ENCODE measurements at places on chromosomes 2 and 18.

DNA sequence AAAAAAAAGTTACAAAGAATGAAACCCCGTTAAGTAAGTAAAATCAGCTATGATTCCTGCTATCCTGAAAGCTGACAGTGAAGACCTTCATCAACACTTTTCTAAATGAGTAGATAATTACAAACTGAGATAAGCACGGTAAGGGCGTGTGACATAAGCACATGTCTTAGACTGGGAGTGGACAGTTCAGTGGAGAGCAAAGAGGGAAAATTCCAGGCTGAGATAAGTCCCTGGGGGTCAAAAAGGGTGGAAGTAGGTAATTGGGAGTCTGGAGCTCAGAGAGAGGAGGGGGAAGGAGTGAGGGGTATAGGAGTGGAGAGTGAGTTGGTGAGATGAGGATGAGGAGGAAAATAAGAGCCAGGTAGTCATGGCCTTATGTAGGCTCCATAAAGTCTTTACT, 4.4 kb upstream of the IL1A start:
- no peak for DNase-seq

GRCh38 chr2:118464546-118465265, 376.4 kb downstream of the INSIG2 start:
- DNase-seq = no peak

- DNase-seq = no peak
Measured at GRCh38 chr18:1090758-1091157, 186.1 kb downstream of the ADCYAP1 start.

DNA sequence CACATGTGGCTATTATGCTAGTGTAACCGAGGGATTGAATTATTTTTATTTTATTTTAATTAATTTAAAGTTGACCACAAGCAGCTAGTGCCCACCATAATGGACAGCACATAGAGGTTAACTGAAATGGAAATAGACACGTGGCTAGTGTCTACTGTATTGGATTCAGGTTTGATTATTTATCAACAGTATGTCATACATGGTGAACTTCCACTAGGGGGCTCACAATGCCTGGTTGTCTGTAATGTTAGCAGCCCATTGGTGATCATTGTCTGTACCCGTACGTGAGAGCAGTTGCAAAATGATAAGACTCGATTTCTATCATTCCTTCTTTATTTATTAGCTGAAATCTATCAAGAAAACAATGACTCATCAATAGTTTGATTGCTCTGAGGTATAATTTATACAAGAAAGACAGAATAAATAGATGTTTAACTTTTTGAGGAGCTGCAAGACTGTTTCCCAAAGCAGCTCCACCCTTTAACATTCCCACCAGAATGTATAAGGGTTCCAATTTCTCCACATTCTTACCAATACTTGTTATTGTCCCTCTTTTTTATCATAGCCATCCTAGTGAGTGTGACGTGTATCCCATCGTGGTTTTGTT, 76.5 kb downstream of the CYBRD1 start:
- peak; percentile 39 for DNase-seq

GRCh38 chr2:102386867-102387541, 31.4 kb downstream of the IL18R1 start:
- no peak for DNase-seq

GRCh38 chr2:100818003-100818605, 1.8 kb upstream of the NPAS2 start:
- DNase-seq = no peak

GRCh38 chr2:99489063-99489760, 605 bp downstream of the REV1 start:
- DNase-seq = peak; percentile 48

DNA sequence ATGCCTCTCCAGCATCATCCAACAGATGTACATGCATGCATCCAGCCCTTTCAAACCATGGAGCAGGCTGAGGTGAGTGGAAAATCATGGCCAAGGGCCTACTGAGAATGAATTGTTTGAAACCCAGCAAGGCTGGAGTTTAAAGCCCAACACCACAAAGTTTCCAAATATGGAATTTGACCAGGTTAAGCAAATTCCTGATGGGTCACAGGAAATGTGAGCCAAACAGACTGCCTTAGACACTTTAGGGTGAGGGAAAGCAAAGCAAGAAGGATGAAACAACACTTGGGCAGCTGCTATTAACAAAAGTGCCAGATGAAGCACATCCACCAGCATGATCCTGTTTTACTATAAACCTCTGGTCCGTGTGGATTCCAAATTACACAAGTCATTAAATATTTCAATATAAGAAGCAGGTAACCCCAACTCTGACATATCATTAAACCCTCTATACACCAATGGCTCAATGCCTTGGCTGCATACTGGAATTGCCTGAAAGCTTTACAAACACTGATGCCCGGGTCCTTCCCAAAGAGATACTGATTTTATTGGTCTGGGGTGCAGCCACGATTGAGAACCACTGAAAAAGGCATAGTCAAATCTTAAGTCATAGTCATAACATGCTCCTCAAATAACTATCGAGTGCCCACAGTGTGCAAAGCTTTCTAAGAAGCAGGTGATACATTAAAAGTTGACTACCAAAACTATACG, 9.1 kb downstream of the KLF7 start:
- no peak for DNase-seq

DNA sequence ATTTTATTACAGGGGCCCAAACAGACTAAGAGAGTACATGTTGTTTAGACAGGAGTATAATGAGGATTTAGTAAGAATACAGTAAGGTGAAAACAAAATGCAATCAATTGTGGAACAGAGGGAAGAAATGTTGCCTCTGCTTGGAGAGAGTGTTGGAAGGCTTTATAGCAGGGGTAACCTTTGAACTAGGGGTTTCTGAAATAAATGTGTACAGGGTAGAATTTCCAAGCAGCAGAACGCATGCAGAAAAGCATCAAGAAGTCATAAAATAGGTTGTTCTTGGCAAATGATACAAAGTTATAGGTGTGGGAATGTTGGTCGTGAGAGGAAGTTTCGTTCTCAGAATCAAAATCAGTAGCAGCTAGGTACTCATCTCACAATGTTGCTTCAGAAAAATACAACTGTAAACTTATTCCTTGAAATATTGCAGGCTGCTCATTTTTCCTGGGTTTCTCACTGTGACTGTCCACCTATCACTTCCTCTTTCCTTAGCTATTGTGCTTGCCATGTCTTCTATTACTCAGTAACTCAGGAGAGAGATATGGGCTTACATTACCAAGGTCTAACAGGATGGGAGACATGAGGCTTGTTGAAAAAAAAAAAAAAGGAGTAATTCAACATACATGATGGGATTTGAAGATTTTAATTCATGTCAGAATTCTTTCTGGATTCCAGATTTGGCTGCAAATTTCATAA, 17.1 kb upstream of the HNMT start:
- no peak for DNase-seq

DNA sequence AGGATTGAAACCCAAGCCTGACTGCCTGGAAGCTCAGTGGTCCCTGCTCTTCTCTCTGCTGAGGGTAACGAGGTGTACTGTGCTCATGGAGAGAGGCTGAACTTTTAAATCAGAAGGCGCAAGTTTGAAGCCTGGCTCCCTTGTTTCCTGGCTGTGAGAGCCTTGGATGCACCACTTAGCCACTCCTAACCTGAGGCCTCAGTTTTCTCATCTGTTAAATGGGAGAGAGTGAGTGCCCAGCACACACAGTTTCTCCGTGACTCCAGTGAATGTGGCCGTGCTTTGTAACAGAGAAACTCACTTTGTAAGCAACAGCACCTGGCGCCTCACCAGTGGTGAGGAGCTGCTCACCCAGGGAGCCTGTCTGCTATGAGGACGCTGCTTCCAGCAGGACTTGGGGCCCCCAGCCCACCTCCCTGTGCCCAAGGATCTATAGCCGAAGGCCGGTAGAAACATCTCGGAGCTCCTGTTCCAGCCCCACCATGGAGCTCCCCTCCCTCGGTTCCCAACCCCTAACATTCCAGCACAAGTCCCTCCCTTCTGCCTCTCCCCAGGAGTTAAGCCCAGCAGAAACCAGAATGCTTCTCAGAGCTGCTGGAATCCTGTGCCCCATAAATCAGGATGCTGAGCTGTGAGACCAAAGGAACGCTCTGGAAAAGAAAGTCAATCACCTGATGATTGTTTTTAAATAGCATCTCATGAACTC, 20.3 kb upstream of the KCNK3 start:
- DNase-seq = no peak

- DNase-seq = no peak
Measured at GRCh38 chr2:48849770-48850169, 94.2 kb upstream of the LHCGR start.

- DNase-seq = no peak
Measured at GRCh38 chr2:158975271-158975921, 7.0 kb downstream of the TANC1 start.

DNA sequence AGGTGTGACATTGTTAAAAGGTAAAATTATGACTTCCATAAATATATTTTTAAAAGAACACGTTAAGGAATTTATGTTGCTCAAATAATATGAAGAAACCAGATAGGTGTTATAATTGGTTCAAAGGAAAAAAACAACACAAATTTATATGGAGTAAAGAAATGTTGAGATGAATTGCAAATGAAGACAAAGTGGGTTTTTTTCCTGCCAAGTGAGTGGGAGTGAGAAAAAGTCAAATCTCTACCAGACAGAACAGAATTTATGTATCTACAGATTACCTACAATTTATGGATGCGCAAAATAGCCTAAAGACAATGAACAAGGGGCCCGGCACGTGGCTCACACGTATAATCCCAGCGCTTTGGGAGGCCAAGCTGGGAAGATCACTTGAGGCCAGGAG, 159.7 kb upstream of the SLC1A4 start:
- DNase-seq = no peak

GRCh38 chr18:38932752-38933151, 1367.2 kb upstream of the CELF4 start:
- no peak for DNase-seq

DNA sequence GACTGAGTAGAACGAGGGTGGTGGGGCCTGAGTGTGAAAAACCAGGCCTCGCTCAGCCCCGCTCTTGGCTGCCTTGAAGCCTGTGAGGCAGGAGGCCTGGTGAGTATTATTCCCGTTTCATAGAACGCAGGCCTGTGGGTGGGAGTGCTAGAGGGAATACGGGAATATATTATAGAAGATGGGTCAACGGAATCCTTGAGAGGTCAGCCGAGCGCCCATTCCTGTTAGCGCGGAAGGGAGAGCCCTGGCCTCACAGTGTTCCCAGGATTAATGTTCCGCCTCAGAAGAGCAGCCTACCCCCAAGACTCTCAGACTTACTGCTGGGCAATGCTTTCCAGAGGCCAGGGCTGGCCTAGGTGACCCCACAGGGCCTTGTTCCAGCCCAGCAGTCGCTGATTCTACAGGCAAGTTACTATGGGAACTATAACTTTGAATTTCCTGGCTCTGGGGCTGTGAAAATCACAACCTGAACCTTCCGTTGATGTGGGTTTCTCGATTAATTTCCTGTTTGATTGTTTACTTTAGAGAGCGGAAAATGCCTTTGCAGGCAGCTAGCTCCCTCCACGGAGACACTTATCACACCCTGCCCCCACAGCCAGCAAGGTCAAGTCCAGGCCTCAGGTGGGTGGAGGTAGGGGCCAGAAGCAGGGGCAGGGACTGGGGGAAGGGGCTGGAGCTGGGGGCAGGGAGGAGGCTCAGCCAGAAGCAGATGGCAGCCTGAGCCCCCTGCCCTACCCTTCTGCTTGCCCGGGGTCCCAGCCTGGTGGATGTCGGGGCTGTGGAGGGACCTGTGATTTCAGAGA, 108.3 kb downstream of the SMAD7 start:
- DNase-seq = peak; percentile 45

DNA sequence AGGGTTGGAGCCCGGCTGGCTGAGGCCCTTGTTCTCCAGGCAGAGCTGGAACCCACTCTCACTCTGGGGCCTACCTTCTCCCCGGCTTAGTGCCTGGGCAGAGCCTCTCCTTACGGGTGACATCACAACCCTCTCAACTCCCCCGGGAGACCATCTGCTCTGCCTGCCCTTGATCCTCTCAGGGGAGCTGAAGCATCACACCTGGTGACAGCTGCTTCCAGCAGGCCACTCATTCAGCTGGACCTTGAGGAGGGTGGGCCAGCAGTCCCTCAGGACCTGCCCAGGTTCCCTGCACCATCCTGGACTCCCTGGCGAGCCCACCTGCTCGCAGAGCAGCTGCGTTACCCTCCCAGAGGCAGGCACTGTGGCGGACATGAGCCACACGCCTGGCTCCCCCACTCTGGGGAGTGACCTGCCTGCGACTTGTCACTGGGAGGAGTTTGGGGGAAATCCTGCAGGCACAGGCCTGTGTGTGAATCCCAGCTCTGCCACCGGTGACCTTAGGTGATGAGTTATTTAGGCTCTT, 13.1 kb downstream of the HS6ST1 start:
- no peak for DNase-seq

DNA sequence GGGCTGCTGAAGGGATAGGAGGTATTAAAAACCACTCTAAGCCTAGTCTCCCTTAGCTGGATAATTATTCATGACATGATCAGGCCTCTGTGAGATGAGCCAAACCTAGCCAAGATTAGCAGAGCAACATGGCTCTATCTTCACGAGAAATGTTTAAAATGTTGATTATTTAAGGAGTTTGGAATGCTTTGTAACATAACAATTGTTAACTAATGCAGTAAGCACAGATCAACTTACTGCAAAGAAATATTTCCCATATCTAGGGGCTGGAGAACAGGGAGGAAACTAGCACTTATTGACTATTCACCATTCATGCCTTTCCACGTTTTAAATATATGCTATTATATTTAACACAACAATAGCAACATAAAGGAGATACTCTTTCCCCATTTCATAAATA, 833.7 kb upstream of the CHAC2 start:
- no peak for DNase-seq

DNA sequence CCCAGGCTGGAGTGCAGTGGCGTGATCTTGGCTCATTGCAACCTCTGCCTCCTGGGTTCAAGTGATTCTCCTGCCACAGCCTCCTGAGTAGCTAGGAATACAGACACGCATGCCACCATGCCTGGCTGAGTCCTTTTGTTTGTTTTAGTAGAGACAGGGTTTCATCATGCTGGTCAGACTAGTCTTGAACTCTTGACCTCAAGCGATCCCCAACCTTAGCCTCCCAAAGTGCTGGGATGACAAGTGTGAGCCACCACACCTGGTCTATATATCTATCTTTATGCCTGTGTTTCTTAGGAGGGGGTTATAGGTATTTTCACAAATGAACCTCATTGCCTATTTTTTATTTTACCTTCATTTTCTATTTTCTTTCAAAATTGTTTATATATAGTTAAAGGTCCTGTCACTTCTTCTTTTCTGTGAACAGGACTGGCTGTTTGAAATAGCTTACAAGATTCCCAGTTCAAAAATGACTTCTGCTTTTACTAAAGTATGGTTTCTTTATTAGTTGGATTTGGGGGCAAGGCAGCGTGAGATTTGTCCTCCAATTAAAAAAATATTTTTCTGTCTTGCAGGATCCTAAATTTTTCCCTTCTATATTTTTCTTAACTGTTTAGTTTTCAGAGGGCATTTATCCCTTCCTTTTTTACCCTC, 16.4 kb upstream of the MARCHF7 start:
- DNase-seq = no peak

DNA sequence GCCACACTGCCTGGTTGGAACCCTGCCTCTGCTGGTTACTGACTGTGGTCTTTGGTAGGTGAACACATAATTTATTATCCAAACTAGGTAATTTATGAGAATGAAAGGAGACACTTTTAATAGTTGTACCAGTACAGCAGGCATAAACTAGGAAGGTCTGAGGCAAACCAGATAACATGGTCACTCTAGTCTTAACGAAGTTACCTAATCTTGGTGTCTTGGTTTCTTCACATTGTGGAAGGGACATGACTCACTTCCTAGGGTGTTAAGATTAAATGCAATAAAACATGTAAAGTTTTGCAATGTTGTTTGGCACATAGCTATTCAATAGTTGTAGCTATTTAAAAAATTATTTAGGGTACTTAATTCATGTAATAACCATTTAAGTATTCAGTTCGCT, 23.3 kb downstream of the SPTBN1 start:
- no peak for DNase-seq

- no peak for DNase-seq
Measured at GRCh38 chr2:180516232-180516631, 464.2 kb upstream of the UBE2E3 start.
